ENCODE measurements at places on chromosomes 4 and X.
A peak's percentile ranks its signal among the peaks of the same experiment; 100 is the strongest.

- no peak for DNase-seq
Observed at GRCh38 chrX:40831750-40832149, 96.4 kb upstream of the MED14 start.

GRCh38 chr4:41888687-41889074 lies 46.5 kb upstream of the TMEM33 start:
- DNase-seq = no peak

GRCh38 chrX:7233580-7234406 lies 85.8 kb upstream of the PUDP start:
- no peak for DNase-seq

GRCh38 chr4:180538384-180539057 lies 1704.7 kb upstream of the TENM3 start:
- DNase-seq = no peak

DNA sequence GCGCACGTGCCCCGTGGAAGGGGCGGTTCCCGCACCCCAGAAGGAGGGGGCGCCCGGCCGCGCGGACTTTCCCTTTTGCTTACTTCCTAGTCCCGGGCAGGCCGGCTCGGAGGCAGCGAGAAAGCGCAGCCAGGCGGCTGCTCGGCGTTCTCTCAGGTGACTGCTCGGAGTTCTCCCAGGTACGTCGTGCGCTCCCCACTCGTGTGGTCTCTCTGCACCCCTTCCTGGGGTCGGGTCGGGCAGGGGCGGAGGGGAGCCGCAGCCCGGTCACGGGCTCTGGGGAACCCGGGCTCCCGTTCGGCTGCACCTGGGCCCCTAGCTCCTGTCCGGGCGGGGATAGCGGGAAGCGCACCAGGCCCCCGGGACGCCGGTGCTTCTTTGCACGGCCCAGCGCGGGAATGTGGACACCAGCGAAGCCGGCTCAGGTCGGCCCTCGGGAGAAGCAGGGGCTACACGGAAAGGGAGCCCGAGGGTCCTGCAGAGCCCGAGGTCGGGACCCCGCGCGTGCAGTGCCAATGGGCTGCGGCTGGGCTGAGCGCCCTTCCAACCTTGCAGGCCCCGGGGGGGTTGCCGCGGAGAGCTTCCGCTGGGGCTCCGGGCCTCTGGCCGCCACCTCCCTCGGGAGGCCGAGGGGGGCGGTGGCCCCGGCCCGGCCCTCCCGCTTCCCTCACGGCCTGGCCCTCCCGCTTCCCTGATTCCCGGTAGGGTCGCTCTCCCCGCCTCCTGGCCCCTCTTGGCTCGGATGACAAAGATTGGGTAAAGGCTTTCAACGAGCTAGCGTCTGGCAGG lies at the start of gene TLR2:
Gene TLR2, plus strand, starts transcription at position 99 of the 789 bp plus-strand sequence. CDS start 18,628 bp downstream, outside the sequence.
- DNase-seq = peak; percentile 50

GRCh38 chr4:96841801-96842200 lies 1001.9 kb downstream of the PDHA2 start:
- no peak for DNase-seq

- no peak for DNase-seq
Observed at GRCh38 chrX:23332888-23333821, 1.5 kb upstream of the PTCHD1 start.
